Stimulated activated CD8-positive, alpha-beta memory T cell treated with anti-CD3 and anti-CD28 coated beads, Interleukin-15, amount 100 ng/mL, for 1 hour (primary cell): ENCODE measurements at places on chromosomes 5 and 9.

GRCh38 chr5:144254552-144254951 lies 83.9 kb downstream of the KCTD16 start:
- no peak for DNase-seq

GRCh38 chr5:38666668-38667498 lies 110.4 kb upstream of the LIFR start:
- no peak for DNase-seq

DNA sequence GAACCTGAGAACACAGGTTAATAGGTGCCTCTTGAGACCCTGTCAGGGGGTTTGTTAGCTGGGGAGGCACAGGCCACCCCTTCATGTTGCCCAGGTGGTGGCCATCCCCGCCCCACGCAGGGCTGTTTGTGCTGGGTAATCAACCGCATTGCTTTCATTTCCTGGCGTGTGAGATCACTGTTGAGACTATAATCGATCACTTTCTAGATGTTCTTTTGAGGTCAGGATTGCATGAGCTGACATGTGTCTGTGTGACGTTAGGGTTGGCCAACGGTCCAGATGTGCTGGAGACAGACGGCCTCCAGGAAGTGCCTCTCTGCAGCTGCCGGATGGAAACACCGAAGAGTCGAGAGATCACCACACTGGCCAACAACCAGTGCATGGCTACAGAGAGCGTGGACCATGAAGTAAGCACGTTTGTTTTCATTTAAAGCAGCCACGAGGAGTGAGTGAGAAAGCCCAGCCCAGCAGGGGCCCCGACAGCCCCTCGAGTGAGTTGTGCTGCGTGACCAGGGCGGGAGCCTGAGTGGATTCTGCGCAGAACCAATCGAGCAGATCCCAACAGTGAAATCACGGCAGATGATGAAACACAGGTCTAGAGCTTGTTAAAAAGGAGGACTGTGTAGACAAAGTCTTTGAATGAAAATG lies 115.0 kb upstream of the CACNA1B start:
- no peak for DNase-seq

- no peak for DNase-seq
Measured at GRCh38 chr5:79613549-79613948, 1.3 kb downstream of the TENT2 start.

DNA sequence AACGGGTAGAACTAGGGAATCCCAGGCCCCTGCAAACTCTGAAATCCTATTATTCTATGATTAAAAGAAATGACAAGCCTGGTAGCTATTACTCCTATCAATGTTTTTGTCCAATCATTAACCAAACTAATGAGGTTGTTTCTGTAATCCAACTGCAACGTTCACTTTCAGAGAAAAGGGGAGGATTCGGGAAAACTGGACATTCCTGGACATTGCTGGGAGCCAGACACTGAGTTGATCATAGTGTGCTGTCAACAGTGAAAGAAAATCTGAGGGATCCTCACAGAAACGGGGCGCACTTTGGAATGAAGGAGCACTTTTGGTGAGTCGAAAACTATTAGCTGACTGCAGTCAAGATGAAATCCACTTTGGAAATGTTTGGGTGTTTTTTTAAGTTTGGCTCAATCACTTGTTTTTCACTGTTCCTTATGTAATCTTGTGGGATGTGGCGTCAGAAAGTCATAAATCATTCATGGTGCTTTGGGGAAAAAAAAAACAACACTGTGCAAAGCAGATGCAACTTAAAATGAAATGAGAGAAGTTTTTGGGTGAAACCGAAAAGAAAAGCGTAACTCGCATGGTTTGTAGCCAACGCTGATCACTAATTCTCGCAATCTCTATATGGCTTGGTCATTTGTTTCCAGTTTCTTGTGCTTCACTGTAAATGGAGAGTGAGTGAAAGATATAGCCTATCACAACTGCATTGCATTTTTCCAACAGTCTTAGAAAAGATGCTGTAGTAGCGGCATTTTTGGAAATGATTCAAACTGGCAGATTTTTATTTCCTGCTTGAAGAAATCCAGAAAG lies 51.2 kb upstream of the ADRA1B start:
- DNase-seq: no peak

DNA sequence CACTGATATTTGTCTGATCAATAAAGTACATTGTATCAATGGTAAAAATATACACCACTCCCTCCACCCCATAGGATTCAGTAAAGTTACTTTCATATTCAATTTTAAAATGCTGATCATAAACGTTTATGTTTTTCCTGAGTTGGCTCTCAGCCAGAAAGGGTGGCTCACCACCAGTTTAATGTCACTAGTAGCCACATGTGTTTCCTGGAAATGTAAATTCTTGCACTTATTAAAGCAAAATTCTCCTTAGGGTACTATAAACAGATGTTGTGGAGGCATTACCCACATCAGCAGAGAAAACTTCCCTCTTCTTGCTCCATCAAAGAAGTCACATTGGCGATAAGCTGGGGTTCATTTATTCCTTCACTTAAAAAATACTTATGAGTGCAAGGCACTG lies 210.3 kb downstream of the SREK1 start:
- no peak for DNase-seq

DNA sequence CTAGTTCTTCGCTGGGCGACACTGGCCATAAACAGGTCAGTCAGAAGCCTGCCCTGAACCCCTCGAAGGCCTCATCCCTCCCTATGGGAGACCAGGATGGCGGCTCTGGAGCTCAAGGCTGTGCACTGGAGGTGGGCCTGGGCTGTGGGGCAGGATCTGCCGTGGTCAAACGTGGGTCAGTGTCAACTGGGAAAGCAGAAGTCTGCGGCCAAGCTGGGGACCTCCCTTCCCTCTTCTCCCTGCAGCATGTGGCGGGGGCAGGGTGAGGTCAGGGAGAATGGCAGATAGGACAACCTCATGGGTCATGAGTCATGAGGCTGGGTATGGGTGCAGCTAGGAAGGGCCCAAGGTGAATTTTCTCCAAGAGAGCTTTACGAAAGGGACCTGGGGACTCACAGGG lies 132.9 kb downstream of the RXRA start:
- DNase-seq: no peak

DNA sequence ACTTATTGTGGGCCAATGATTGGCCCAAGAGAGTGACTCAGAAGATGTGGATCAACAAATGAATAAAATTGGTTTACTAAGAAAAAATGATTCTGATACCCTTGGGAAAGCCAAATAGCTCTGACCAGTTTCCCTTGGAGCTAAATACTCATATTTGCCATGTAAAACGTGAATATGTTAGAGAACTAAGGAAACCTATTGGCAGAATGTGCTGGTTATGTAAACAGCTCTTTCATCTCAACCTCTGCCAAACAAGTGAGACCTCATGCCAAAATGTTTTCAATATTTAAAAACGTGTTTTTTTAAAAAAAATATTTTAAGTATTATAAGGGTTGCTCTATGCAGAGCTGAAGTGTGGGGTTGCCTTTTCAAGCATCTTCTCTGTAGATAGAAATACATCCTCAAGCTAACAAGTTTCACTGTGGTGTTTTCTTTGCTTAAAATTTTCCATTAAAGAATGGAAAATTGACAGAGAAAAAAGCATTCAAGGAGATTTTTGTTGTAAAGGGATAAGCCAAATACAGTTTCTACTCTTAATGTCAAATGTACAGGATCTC lies 186.9 kb upstream of the TUT7 start:
- no peak for DNase-seq
